Naive thymus-derived CD8-positive, alpha-beta T cell (primary cell): ENCODE measurements at places on chromosomes 13 and 19.

DNA sequence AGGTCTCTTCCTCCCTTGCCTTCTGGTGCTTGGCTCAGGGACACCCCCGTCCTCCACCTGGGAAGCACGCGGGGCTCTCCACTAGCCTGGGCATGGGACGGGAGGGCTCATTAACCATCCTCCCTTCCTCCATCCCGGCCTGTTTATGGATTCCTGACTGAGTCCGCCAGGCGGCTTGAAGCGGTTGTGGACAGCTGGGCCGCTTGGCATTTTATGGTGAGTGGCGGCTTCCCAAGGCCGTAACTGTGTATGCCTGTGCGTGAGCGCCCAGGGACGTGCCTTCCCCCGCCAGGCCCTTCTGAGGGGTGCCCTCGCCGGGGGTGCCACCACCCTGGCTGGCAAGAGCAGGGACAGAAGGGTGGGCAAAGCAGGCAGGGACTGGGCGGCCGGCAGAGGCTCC is 202.8 kb downstream of the URI1 start:
- no peak for DNase-seq
- no peak overlapping the region for H3K27ac ChIP-seq
- no peaks in the 10 kb centered on the region for H3K4me1 ChIP-seq
- peaks cover 1% of the 10 kb centered on the region for H3K27me3 ChIP-seq

DNA sequence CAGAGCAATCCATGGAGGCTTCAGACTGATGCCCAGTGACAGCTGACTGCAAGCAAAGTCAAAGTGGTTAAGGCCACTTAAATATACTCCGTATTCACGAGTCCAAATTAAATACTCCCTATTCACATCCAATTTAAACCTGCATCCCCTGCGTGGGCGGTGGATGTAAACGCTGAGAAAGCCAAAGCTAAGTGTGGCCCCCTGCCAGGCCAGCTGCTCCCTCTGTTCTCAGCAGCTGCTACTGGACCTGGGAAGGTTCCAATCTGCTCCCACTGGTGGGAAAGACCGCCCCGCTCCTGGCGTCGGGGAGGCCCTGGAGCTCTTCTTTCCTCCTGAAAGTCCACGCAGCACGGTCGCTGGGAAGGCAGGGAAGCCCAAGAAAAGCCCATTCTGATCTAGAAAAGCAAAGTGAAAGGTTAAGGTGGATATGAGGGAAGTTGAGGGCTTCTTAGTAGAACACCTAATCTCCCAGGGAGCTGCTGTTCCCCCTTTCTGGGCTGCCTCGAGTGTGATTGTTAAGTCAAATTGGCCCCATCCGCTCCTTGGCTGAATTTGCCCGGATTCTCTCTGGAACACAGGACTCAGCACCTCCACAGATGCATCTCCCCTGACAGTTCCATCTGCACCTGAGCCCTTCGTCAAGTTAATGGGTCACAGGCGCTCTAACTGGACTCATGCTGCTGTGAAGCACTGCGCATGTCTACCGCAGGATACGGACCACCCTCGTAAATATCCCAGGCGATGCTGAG is 205.5 kb downstream of the USP12 start:
- no peak for DNase-seq
- no peaks in the 10 kb centered on the region for H3K36me3 ChIP-seq
- H3K27me3 ChIP-seq = no peaks in the 10 kb centered on the region
- no peaks in the 10 kb centered on the region for H3K4me1 ChIP-seq

DNA sequence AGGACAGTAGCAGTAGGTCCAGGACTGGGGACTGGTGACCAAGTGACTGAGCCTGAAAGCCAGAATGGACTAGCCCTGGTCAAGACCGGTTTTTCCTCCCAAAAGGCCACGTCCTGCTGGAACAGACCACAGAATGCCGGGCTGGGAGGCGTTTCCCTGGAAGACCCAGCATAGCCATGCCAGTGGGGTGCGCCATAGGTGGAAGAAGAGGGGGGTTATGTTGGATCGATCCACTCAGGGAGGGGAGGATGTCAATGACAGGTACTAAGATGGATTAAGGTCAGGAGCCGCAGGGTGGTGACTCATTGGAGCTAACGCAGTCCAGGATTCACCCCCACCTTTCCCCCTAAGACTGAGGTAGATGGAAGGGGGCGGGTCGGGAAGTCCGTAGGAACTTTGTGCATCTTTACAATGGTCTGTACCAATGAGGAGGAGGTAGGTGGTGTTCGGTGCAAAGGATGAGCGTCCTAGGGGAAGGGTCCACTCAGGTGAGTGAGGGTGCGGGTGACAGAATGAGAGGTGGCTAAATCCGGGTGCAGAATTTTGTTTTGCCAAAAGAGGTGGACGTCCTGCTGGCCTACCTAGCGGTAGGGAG is 21.0 kb downstream of the VASP start:
- no peaks in the 10 kb centered on the region for H3K27me3 ChIP-seq
- H3K36me3 ChIP-seq = peaks cover 38% of the 10 kb centered on the region
- H3K27ac ChIP-seq = peak overlapping the region; percentile 83
- peak overlapping the region; percentile 58 for H3K4me3 ChIP-seq
- peaks cover 11% of the 10 kb centered on the region for H3K4me1 ChIP-seq

GRCh38 chr13:110873639-110874507 is 41.0 kb downstream of the ANKRD10 start:
- no peak for DNase-seq
- no peak overlapping the region for H3K4me3 ChIP-seq
- H3K4me1 ChIP-seq = peaks cover 7% of the 10 kb centered on the region
- H3K27ac ChIP-seq = no peak overlapping the region
- H3K27me3 ChIP-seq = peaks cover 23% of the 10 kb centered on the region
